ENCODE measurements at places on chromosomes 7 and 10.

GRCh38 chr10:111833251-111833650 is 350.3 kb downstream of the GPAM start:
- DNase-seq = no peak

DNA sequence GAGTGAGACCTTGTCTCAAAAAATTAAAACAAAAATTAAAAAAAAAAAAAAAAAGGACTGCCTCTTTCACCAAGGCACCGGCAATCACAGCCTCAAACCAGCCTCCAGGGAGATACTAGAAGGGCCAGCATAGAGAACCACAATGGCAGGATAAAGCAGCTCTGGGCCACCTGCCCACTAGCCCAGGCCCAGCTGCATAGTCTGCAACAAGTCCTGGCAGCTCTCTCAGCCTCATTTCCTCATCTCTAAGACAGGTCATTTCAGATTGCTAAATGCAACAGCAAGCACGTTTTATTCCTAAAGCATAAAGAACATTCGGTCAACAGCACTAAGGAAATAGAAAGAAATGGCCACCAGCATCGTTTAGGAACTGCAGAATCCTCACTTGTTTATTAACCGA is 28.8 kb downstream of the XPNPEP1 start:
- DNase-seq = no peak

GRCh38 chr10:35058134-35058533 is 32.0 kb downstream of the CUL2 start:
- no peak for DNase-seq

GRCh38 chr7:21704359-21704758 is 161.5 kb downstream of the DNAH11 start:
- DNase-seq = no peak

DNA sequence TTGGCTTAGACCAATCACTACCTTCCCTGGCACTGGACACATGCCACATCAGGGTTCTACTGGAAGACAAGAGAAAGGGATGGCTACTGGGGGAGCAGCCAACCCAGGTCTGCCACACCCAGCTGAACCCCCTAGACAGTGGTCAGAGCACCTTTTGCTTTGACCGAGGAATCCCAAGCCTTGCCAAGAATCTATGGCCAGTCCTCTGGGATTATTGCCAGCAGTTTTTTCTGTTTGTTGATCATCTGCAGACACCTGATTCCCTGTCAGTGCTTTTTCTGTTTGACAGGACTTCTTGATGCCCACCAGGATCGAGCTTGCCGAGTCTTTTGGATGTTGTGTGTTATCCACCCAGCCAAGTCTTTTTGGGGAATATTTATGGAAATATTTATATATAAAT is 476.2 kb upstream of the GALNT17 start:
- no peak for DNase-seq

DNA sequence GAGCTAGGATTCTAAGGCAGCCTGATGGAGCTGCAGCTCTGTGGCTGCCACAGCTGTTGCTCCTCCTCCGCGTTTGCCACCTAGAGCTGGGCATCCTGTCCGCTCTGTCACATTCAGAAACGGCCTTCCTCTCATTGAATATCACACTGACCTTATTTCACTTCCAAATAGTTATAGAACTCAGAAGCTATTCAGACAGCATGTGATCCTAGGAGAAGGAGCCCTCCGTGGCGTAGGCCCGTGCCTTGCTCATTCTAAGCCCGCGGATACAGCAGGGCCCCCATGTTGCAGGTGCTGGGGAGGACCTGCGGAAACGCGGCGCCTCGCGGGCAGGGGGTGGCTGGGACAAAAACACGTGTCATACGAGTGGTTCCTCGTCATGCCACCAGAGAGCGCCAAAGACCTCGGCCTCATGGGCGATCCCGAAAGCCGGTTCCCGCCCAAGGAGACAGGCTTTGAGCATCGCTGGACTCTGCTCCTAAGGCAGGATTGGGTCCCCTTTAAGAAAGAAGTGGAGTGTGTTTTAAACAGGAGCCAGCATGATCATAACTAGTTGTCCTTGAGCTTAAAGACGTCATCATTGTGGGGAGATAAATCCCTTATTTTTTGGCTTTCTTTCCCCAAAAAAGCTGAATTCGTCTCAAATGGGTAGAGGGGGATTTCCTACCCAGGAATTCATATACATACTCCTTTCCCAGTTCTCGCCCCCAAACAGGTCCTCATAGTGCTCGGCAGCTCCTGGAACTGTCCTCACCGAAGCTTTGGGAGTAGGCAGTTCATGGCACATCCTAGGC is 17.9 kb upstream of the FIGNL1 start:
- peak; percentile 67 for DNase-seq

GRCh38 chr7:87499494-87499893 is 24.0 kb upstream of the ABCB4 start:
- DNase-seq = no peak

- no peak for DNase-seq
Observed at GRCh38 chr10:4333459-4333894, 492.5 kb upstream of the AKR1E2 start.

DNA sequence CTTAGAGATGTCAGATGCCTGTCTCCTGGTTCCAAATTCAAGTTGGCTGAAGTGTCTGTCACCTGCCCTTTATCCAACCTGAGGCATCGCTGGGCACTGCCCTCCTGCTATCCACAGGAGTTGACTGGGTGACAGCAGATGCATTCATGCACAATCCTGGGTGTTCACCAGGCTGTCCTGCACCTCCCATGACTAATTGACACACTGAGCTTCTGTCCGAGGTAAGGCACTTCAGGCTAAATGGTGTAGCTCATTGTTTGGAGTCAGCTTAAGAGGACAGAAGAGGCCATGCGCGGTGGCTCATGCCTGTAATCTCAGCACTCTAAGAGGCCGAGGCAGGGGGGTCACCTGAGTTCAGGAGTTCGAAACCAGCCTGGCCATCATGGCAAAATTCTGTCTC is 2.4 kb downstream of the UCMA start:
- no peak for DNase-seq

DNA sequence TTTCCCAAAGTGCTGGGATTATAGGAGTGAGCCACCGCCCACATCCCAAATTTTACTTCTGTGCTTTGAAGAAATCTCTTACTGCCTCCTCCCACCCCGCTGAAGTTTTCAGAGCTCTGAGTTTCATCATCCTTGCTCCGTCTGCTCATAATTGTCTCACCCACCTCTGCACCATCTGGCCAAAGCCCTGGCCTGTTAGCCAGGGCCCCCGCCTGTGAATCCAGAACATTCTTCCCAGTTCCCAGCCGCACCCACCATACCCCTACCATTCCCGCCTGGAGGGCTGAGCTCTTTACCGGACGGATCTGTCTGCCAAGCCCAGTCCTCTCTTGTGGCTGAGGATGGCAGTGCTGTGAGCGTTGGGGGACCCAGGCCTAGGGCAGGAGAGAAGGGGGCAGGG is 14.5 kb downstream of the SSC4D start:
- DNase-seq = no peak

DNA sequence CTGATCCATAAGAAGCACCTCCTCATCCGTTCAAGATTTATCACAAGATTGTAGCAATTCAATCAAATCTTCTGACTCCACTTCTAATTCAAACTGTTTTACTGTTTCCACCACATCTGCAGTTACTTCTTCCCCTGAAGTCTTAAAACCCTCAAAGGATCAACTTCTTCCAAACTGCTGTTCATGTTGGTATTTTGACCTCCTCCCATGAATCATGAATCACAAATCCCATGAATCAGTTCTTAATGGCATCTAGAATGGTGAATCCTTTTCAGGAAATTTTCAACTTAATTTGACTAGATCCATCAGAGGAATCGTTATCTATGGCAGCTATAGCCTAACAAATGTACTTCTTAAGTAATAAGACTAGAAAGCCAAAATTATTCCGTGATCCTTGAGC is 122.3 kb downstream of the IMMP2L start:
- no peak for DNase-seq

DNA sequence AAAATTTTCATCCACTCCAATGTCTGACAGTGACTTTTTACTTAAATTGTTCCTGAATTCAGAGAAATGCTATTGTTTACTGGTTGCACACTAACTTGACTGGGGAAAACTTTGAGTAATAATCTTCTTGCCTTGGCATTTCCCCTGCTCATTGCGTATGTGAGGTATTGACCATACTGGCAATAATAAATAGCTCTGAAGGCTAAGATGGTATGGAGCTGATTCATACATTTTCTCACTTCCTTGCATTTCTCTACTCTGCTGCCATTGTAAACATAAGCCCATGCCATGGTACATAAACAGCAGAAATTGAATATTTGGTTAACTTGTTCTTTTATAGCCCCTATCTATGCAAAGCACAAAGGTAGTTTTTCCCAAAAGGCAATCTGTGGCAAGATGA is 290.0 kb downstream of the RNLS start:
- no peak for DNase-seq

DNA sequence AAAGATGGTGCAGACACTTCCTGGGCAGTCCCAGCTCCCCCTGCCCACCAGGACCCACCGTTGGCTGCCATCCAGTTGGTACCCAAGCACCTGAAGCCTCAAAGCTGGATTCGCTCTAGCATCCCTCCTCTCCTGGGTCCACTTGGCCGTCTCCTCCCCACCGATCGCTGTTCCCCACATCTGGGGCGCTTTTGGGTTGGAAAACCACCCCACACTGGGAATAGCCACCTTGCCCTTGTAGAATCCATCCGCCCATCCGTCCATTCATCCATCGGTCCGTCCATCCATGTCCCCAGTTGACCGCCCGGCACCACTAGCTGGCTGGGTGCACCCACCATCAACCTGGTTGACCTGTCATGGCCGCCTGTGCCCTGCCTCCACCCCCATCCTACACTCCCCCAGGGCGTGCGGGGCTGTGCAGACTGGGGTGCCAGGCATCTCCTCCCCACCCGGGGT is 14.5 kb upstream of the LIMK1 start:
- DNase-seq = no peak

DNA sequence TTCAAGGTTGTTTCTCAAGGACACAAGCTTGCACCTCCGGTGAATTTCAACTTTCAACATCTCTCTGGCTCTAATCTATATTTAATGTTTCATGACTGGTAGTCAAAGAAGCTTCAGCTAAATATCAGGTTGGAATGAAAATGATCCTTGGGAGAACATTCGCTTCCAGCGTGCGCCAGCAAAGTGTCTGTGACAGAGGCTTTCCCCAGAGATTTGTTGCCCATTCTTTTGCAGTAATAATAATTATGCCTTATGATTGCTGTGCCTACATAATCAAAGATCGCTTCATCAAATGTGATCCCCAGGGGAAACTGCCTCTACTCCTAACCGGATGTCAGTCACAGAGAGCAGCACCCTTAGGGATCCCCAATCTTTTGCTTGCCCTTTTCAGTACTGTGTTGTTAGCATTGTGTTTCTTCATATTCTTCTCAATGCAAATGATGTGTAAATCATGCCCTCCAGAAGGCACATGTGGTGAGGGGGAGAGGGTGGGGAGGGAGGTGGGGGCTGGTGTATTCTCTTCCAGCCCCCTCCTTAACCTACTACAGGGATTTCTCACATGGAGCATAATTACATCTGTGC is 30.5 kb downstream of the FZD1 start:
- DNase-seq = no peak

- no peak for DNase-seq
Observed at GRCh38 chr7:116933465-116933864, 19.8 kb upstream of the ST7 start.

DNA sequence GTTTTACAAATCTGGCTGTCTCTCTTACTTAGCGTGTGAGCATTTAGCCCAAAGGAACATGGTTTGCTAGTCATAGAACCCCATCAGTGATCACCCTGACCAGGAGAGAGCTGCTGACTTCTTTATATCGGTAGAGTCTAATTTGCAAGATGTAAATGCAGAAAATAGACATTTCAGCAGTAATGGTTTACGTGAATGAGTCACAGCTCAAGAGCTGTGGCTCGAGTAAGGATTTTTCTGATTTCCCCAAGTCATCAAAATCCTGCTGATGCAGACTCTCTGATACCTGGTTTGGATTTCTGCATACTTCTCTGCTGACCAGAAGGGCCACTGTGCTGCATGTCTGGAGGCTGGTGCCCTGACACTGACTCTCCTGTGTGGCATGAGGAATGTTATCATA is 25.7 kb downstream of the NUB1 start:
- DNase-seq = no peak

GRCh38 chr7:18395868-18396267 is 99.7 kb upstream of the HDAC9 start:
- DNase-seq = no peak

DNA sequence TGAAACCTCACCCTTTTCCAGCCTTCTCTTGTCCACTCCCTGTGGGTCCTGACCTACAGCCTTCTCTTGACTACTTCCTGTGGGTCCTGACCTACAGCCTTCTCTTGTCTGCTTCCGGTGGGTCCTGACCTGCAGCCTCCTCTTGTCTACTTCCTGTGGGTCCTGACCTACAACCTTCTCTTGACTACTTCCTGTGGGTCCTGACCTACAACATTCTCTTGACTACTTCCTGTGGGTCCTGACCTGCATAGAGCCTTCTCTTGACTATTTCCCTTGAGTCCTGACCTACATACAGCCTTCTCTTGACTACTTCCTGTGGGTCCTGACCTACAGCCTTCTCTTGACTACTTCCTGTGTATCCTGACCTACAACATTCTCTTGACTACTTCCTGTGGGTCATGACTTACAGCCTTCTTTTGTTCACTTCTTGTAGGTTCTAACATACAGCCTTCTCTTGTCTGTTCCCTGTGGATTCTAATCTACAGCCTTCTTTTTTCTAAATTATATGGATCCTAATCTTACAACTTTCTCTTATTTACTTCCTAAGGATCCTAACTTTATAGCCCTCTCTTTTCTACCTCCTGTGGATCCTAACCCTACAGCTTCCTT is 36.5 kb downstream of the C10orf71 start:
- DNase-seq = no peak

DNA sequence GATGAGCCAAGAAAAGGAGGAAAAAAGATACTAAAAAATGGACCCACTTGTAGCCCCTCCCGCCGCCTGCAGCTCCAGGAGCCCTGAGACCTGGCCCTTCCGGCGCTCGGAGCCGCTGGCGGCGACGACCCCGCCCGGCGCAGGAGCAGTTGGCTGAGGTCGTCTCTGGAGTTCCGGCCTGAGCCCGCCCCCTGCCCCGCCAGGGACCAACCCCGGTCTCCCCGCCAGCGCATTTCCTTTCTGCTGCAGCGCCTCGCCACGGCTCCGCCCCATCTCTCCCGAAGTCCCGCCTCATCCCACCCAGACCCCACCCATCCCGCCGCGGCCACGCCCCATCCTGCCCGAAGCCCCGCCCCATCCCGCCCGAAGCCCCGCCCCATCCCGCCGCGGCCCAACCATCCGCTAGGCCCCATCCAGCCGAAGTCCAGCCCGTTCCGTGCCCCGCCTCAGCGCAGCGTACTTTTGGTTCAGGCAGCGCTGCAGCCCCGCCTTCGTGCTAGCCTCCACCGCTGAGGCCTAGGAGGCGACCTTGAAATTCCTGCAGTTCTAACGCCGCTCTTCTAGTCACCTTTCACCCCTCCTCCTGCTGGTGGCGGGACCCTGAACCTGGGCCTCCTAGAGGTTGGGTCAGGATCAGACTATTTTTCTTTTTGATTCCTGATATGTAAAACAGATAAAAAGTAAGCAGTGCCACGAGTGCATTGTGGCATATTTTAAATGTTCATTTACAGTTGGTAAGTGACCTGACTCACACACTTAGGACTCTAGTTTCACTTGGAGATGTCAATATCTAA is at the start of gene STN1:
STN1 (minus strand) TSS at position 132 of the 794 bp plus-strand sequence. CDS start 590 bp downstream, outside the sequence.
- DNase-seq = peak; percentile 91

All from effector CD4-positive, alpha-beta T cell (primary cell).